ENCODE measurements at places on chromosomes 2 and 18. TPM values are rescaled to one million over a fixed set of nuclear protein-coding genes. Genes with fewer than 3 reads are reported as not detected.
A peak's percentile ranks its signal among the peaks of the same experiment; 100 is the strongest.

The IL36A gene
- total RNA-seq, result not detected

The SLC23A3 gene
- 0.09 TPM for total RNA-seq

The PJVK gene
- 3.9 TPM for total RNA-seq

The OTOF gene
- not detected for total RNA-seq

The CXCR4 gene
- 2.4 TPM for total RNA-seq

The TLX2 gene
- not detected for total RNA-seq

The ALPI gene
- not detected for total RNA-seq

The EML6 gene
- 0.92 TPM for total RNA-seq

GRCh38 chr18:62379051-62379450 lies 53.9 kb downstream of the TNFRSF11A start:
- H3K27ac ChIP-seq, result no peak overlapping the region
- no peak for DNase-seq
- no peaks in the 10 kb centered on the region for H3K4me1 ChIP-seq
- H3K27me3 ChIP-seq, result no peaks in the 10 kb centered on the region
- no peaks in the 10 kb centered on the region for H3K36me3 ChIP-seq

- DNase-seq, result no peak
- peaks cover 43% of the 10 kb centered on the region for H3K36me3 ChIP-seq
- peaks cover 7% of the 10 kb centered on the region for H3K4me1 ChIP-seq
- H3K27me3 ChIP-seq, result no peaks in the 10 kb centered on the region
Observed at GRCh38 chr2:27379836-27380625, 503 bp downstream of the ZNF513 start.

- no peaks in the 10 kb centered on the region for H3K27me3 ChIP-seq
- DNase-seq, result peak; percentile 16
- peak overlapping the region; percentile 51 for H3K4me3 ChIP-seq
Observed at GRCh38 chr2:677959-678550, 849 bp upstream of the TMEM18 start.

GRCh38 chr2:54628418-54628817 lies 95.0 kb upstream of the EML6 start:
- no peak overlapping the region for H3K4me3 ChIP-seq
- no peaks in the 10 kb centered on the region for H3K4me1 ChIP-seq
- no peaks in the 10 kb centered on the region for H3K27me3 ChIP-seq
- no peak overlapping the region for H3K27ac ChIP-seq
- DNase-seq, result no peak
- peaks cover 96% of the 10 kb centered on the region for H3K36me3 ChIP-seq

DNA sequence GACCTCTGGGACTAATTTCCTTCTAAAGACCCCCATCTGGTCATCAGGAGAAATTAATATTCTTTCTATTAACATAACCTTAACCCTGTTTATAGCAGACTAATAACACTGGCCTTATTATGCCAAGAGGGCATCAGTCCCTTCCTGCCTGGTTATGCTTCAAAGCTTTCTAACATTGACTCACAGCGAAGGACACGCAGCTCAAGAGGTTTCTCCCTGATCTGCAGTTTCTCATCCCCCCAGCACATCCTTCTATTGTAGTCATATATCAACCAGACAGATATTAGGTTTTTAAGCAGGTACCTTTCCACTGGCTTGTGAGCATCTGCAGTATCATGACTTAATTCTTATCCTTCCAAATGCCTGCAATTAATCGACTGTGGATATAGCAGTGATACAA lies 100.0 kb upstream of the CXCR4 start:
- H3K4me3 ChIP-seq, result no peak overlapping the region
- H3K4me1 ChIP-seq, result no peaks in the 10 kb centered on the region
- no peaks in the 10 kb centered on the region for H3K36me3 ChIP-seq
- H3K27ac ChIP-seq, result no peak overlapping the region
- H3K27me3 ChIP-seq, result no peaks in the 10 kb centered on the region

GRCh38 chr2:170077830-170078569 lies 99.9 kb upstream of the MYO3B start:
- H3K36me3 ChIP-seq, result peaks cover 20% of the 10 kb centered on the region
- H3K27ac ChIP-seq, result no peak overlapping the region
- H3K4me3 ChIP-seq, result no peak overlapping the region
- no peaks in the 10 kb centered on the region for H3K27me3 ChIP-seq

DNA sequence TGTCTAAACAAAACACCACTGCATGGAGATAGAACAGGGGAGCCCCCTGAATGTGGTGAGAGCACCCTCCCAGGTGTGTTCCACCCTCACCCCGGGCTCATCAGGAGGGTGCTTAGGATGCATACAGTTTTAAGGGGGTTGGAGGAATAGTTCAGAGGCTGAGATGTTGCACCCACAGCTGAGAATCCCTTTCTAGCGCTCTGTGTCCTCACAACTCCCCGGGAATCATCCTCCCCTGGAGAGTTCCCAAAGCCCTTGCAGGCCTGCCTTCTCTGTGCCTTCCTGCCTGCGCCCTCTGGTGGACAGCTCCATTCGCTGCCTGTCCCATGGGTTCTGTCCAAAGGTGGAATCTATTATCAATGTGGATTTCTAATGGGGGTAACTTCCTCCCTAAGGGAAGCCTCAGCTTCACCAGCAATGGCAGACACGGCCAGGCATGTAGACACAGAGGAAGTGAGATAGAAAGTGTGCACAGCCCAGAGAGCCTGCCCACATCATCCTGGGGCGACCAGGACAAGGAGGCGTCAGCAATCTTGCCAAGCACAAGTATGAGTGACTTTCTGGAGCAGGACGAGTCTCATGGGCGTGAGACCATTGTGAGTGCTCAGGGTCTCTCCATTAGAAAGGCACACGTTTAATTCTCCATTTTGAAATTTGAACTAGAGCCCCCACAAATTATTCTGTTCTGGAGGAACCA lies 1.2 kb upstream of the UGT1A5 start:
- H3K27me3 ChIP-seq, result peaks cover under 1% of the 10 kb centered on the region
- no peaks in the 10 kb centered on the region for H3K4me1 ChIP-seq
- no peak overlapping the region for H3K27ac ChIP-seq
- no peak overlapping the region for H3K4me3 ChIP-seq
- no peaks in the 10 kb centered on the region for H3K36me3 ChIP-seq

DNA sequence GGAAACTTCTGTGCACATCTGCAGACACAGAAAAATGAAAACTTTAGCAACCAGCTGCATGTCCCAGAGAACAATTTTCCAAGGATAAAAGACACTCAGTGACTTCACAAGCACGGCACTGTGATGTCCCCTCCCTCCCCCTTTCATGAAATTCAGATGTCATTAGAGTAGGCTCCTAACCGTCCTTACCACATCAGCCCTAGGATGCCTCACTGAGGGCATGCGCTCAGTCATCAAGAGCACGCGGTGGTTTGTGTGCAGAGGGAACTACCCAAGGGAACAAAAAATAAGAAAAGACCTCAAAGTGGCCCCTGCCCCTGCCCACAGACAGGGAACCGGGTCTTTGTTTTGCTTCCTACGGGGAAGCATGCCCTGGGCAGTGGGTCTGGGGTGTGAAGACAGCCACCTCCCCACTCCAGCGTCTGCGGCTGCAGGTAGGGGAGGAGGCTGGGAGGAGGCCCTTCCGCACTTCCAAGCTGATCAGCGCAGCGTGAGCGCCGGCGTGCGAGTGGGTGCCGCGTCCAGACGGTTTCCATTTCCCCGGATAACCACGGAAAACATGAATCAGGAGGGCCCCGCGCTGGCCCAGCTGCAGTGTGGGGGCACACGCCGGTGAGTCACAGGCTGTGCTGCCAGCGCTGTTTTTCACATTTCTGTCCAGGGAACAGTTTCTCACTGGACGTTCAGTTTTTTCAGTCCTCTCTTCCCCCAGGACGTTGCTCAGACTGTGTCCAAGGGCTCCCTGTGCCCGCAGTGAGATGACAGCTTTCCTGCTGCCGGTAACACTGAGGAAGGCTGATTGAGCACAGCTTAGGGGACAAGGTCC lies 70.6 kb downstream of the COPS8 start:
- DNase-seq, result peak; percentile 87
- no peaks in the 10 kb centered on the region for H3K4me1 ChIP-seq
- H3K4me3 ChIP-seq, result no peak overlapping the region
- no peaks in the 10 kb centered on the region for H3K36me3 ChIP-seq
- H3K27ac ChIP-seq, result no peak overlapping the region

DNA sequence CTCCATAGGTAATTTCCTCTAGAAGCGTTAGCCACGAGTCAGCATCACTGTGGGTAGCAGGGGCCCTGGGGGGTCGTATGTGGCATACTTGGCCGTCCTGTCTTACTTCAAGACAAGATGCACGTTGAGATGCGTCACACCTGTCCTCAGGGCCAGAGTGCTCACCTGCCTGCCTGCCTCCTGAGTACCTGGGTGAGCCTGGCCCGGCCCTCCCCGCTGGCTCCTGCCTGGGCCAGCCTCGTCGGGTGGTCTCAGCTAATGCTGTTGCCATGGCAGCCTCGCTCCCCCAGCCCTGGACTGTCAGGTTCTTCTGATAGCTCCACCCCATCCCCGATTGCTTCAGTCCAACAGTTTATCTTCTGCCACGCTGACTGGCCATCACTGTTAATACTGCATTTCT lies 232.4 kb downstream of the GBX2 start:
- no peak overlapping the region for H3K4me3 ChIP-seq
- no peak overlapping the region for H3K27ac ChIP-seq
- DNase-seq, result no peak

GRCh38 chr2:176132205-176133171 lies 3.0 kb downstream of the HOXD8 start:
- H3K4me3 ChIP-seq, result no peak overlapping the region
- no peak overlapping the region for H3K27ac ChIP-seq
- no peak for DNase-seq
- no peaks in the 10 kb centered on the region for H3K4me1 ChIP-seq

GRCh38 chr2:165219481-165219880 lies 15.6 kb upstream of the SCN3A start:
- H3K27ac ChIP-seq, result no peak overlapping the region
- no peaks in the 10 kb centered on the region for H3K36me3 ChIP-seq
- DNase-seq, result no peak
- no peak overlapping the region for H3K4me3 ChIP-seq

DNA sequence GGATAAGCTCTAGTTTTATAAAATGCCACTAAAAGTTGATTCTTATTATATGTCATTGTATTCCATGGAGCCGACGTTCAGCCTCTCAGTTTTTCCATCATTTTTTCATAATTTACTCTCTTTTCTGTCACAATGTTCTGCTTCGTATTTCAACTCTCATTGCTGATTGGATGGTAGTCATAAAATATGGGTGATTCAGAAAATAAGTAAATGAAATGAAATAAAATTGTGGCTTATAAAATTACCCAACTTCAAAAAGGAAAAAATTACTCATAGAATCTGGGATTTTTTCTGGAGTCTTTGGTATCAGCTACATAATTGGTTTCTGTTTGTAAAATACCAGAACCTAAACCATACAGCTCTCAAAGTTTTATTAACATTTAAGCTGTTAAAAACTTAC lies 139.7 kb upstream of the ITGA4 start:
- DNase-seq, result no peak
- H3K27me3 ChIP-seq, result no peaks in the 10 kb centered on the region
- H3K4me3 ChIP-seq, result no peak overlapping the region
- no peak overlapping the region for H3K27ac ChIP-seq
- no peaks in the 10 kb centered on the region for H3K4me1 ChIP-seq

DNA sequence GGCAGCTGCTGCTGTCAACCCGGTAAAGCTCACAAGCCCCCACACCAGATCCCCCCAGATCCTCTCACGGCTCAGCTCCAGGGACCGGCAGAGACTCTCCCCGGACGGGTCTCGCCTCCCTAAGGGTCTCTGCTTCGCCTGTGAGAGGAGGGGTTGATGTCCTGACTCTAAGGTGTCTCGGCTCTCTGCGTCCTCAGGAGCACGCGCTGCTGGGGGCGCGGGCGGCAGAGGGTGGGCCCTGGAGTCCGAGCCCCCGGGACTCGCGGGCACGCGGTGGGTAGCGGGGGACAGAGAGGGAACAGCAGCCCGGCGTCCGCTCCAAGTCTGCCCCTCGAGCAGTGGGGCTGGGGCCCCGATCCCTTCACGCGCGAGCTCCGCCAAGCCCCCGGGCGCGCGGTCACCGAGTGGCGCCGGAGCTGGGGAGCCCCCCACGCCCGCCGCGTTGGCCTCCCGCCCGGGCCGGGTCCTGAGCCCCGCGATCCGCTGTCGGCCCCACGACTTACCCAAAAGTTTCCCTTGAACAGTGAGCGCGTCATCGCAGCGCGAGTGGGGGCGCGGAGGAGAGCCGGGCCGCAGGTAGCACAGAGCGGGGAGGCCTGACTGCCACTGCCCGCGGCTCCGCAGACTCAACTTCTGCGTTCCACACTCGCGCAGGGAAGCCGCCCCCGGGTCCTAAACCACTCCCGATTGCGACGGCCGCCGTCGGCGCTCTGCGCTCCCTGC lies at the start of gene PSTPIP2:
TSS of gene PSTPIP2 (minus strand) at position 608 of the 723 bp plus-strand sequence. CDS start at position 536, 72 bp downstream.
- peak; percentile 82 for DNase-seq
- H3K4me1 ChIP-seq, result no peaks in the 10 kb centered on the region
- no peaks in the 10 kb centered on the region for H3K36me3 ChIP-seq

DNA sequence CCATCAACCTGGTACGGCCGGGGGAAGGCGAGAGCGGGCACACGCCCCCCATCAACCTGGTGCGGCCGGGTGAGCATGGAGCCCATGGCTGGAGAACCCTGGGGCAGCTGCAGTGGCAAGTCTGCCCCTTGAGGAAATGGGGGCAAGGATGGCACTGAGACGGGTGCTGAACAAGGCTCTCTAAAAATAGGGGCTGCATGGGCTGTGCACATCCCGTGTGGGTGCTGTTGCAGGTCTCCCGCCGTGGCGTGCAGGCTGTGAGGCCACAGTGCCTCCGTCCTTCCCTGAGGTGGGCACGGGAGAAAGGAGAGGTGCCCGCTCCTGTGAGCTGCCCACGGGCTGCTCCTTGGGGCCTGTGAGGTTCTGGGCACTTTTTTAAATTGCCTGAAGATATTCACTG lies 99.2 kb downstream of the NFATC1 start:
- H3K4me1 ChIP-seq, result peaks cover 8% of the 10 kb centered on the region
- no peak overlapping the region for H3K4me3 ChIP-seq
- no peak for DNase-seq
- H3K27ac ChIP-seq, result peak overlapping the region; percentile 79

DNA sequence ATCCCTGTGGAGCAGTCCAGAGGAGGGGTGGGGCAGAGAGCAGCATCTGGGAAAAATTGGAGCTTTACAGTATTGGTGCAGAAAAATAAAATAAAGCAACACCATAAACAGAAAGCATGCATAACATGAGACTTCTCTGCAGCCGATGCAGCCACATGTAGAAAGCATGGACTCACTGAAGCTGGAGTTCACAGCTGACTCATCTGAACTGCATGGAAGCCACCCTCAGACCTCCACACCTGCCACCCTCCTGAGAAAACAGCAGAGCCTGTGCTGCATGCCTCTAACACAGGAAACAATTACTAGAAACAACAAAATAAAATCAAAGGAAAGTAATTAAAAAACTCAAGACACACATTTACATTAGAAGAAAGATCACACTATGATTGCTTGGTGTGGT lies 169.4 kb upstream of the ALKAL2 start:
- no peaks in the 10 kb centered on the region for H3K36me3 ChIP-seq
- no peak for DNase-seq
- no peak overlapping the region for H3K27ac ChIP-seq
- no peak overlapping the region for H3K4me3 ChIP-seq
- no peaks in the 10 kb centered on the region for H3K4me1 ChIP-seq

GRCh38 chr18:48752478-48752877 lies 198.3 kb downstream of the SMAD7 start:
- no peaks in the 10 kb centered on the region for H3K27me3 ChIP-seq
- no peaks in the 10 kb centered on the region for H3K4me1 ChIP-seq
- no peaks in the 10 kb centered on the region for H3K36me3 ChIP-seq
- H3K4me3 ChIP-seq, result no peak overlapping the region
- H3K27ac ChIP-seq, result no peak overlapping the region

GRCh38 chr2:62573137-62573731 lies 67.2 kb upstream of the TMEM17 start:
- DNase-seq, result no peak
- peaks cover 23% of the 10 kb centered on the region for H3K27me3 ChIP-seq
- H3K36me3 ChIP-seq, result no peaks in the 10 kb centered on the region
- H3K27ac ChIP-seq, result no peak overlapping the region
- H3K4me1 ChIP-seq, result peaks cover 6% of the 10 kb centered on the region
- no peak overlapping the region for H3K4me3 ChIP-seq
